ENCODE measurements at places on chromosomes 12 and 14.

GRCh38 chr14:105199093-105199492 lies 18.0 kb upstream of the NUDT14 start:
- DNase-seq, result no peak

GRCh38 chr12:66667906-66668305 lies 11.0 kb downstream of the GRIP1 start:
- no peak for DNase-seq

- peak; percentile 94 for DNase-seq
Observed at GRCh38 chr12:20212658-20213555, 155.4 kb upstream of the PDE3A start.

GRCh38 chr12:114955414-114956014 lies 271.5 kb upstream of the TBX3 start:
- DNase-seq, result no peak

DNA sequence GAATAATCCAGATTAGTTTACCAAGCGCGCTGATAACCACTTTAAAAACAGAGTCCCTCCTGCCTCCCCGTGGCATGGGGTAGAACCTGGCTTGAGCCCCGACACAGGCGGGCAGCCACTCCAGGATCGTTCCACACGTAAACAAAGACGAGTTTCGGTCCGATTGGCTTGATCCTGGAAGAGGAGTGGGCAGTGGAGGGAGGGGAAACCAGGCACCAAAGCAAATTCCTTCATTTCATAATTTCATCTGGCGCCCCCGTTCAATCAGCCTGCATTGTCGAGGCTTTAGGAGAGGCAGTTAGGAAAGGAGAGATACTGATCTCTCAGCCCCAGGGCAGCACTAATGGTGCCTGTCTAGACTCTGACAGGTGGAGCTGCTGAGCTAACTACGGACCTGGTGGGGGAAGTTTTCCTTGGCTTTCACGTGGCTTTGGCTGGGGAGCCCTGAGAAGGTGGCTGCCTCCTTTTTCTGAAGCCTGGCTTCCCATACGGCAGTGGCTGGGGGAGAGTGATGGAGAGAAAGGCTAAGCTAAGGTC lies 751 bp upstream of the GPRC5A start:
- no peak for DNase-seq

GRCh38 chr12:52247622-52248540 lies 14.8 kb downstream of the KRT7 start:
- DNase-seq, result no peak

- DNase-seq, result no peak
Observed at GRCh38 chr12:7712841-7713442, 1.7 kb downstream of the DPPA3 start.

GRCh38 chr12:26360062-26360461 lies 164.7 kb downstream of the SSPN start:
- no peak for DNase-seq

GRCh38 chr12:19893514-19893913 lies 454.2 kb downstream of the AEBP2 start:
- peak; percentile 48 for DNase-seq

- DNase-seq, result peak; percentile 92
Observed at GRCh38 chr12:59595883-59596540, at the start of gene SLC16A7. Gene SLC16A7, plus strand, starts transcription at chr12:59596029. Its CDS starts 108,773 bp downstream, at chr12:59704802.

- DNase-seq, result no peak
Observed at GRCh38 chr12:67921286-67921685, 68.0 kb upstream of the IFNG-AS1 start.

DNA sequence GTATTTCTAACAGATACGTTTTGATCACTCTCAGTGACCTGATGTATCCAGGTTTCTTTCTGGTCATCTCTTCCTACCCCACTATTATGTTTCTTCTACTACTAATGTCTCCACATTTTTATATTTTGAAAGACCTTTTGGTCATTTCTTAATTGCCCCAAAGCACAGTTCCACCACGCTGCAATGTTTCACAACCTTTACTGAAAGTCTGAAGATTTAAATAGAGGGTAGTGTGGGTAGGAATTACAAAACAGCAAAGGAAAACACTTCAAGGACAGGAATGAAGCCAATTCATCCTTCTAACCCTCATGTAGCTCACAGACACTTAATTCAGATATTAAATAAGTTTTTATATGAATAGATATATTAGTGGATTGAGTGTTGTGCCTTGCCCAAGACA lies 36.1 kb upstream of the SLC16A7 start:
- no peak for DNase-seq

DNA sequence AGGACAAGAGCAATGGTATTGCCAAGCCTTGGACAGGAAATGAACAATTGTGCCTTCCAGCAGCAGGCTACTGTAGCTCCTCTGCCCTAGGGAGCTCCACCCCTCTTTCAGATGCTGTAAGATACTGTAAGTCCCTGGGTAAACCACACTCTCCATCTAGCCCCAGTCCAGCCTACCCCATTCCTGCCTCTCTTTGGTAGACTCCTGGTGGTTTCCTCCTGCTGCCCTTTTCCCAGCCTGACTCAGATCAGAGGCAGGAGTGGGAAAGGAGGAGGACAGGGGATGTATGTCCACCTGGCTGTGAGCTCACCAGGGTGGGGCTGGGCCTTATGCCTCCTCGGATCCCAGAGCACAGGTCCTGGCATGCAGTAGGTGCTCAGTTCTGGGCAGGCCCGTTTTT lies 174.6 kb downstream of the ESRRB start:
- DNase-seq, result no peak

GRCh38 chr12:104615048-104615561 lies 158.4 kb downstream of the CHST11 start:
- peak; percentile 74 for DNase-seq

- no peak for DNase-seq
Observed at GRCh38 chr14:90503582-90503981, 106.8 kb downstream of the CALM1 start.

DNA sequence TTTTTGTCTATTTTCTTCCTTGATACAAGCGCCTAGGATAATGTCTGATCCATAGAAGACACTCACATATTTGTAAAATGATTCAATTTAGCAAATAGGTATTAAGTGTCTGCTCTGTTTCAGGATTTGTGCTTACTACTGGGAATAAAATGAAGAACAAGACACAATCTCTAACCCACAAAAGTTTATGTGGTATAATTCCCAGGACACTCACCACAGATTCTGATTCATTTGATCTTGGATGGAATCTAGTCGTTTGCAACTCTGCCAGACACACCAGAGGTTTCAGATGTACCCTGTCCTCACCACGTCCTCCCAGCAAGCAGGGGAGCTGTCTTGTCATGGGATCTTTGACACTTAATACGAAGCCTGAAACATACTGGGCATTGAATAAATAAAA lies 208.3 kb downstream of the LRIG3 start:
- DNase-seq, result peak; percentile 70

DNA sequence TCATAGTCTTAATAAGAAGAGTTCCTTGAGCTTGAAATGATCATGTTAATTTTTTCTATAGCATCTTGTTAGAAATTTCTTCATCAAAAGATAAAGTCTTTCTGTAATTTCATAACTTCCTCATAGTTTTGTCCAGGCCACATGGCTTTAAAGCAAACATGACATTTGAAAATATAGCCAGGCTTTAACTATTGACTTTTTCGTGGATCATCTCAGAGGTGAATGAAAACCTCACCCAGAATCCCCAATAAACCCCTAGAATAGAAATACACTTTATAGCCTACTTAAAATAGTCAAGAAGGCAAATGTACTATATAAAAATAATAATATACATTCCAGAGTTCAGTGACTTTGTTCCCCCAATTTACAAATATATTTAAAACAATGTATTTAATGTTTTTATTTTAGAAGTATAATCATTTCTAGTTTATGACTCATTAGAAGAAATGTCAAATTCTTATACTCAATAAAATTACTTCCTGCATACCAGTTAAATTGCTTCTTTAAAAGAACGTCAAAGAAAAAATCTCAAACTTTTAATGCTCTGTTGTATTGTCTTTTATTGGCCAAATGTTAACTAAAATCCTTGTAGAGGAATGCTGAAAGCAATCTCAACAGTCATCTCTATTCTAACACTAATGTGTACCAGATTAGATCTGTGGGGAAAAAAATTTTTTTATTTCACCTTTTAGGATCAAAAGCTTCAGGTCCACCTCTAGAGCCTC lies 21.6 kb downstream of the EXOC5 start:
- DNase-seq, result no peak

DNA sequence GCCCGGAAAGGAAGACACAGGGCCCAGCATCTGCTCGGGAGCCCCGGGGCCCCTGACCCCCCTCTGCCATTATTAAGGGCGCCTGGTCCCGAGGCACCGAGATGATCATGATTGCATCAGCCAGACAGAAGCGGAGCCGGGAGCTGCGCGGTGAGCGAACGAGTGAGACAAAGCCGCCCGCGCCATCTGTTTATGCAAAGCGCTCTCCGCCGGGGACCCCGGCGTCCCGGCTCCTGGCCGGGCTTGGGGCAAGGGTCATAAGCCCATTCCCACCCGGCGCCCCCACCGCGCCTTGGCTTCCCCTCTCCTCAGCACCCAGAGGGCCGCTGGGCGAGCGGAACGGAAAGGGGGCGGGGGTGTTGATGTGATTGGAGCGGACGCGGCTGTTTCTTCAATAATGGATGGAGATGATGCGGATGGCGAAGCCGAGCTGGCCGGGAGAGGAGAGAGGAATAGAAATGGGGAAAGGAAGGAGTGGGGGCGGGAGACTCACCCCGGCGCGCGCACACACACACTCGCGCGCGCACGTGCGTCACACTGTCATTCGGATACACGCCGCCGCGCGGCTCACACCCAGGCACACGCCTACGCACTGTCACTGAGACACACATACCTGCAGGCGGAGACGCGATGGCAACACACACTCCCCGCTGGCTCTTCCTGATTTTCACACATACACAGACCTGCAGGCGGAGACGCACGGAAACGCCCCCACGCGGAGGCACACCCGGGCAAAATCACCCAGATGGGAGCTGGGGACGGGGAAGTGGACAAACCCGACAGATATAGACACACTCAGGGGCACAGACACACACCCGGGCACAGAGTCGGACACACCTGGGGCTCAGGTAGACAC lies 10.7 kb downstream of the STAC3 start:
- DNase-seq, result peak; percentile 62

DNA sequence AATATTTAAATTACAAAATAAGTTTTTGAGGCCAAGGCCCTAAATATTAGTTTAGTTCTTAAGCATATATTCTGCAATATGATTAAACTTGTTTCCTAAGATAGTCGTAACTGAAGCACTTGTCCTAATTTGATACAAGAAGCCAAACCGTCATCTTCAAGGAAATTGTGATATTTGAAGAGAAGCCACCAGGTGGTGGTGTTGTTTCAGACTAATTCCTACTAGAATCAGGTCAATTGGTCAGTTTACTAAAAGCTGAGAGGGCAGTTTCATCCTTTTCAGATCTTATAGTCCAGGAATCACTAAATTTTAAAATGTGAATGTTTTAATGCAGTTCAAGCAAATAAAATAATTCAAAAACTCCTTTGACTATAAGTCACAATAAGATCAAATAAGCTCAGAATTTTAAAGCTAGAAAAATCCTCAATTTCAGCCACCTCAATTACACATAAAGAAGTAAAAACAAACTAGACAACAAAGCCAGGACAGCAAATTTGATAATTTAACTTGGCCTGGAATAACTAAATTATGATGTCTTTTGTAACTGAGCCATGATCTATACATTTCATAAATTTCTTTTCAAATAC lies 7.1 kb upstream of the ARL1 start:
- peak; percentile 61 for DNase-seq

DNA sequence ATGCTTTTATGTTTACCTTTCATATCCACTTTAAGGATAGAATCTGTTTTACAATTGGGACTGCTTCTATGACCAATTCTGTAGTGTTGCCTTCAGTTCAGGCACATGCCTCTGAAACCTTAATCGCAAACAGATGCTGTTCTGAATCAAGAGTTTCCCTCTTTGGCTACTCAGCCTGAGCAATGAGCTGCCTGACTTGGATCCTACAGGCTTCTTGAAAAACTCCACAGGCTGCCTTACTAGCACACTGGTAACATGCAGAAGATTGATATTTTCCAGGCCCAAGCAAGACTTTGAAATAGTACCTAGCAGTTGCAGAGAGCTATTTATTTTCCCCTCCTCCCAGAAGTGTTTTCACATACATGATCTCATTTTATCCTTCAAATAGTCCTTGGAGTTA lies 34.8 kb upstream of the PMCH start:
- peak; percentile 51 for DNase-seq

DNA sequence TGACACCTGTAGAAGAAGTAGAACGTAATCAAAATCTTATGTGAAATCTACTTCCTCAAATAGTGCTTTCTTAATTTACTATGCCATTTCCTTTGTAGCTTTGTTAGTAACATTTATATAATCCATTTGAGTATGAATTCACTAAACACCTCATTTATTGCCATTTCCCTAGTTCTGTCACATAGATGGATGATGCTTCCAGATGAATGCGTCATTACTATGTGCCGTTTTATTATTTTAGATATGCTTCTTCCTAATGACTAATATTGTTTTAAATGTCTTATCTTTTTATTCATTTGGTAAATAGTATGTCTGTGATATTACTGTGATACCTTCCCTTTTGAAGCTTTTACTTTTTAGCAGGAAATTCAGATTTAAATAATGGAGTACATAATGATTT lies 14.4 kb downstream of the FRMD6 start:
- DNase-seq, result no peak

DNA sequence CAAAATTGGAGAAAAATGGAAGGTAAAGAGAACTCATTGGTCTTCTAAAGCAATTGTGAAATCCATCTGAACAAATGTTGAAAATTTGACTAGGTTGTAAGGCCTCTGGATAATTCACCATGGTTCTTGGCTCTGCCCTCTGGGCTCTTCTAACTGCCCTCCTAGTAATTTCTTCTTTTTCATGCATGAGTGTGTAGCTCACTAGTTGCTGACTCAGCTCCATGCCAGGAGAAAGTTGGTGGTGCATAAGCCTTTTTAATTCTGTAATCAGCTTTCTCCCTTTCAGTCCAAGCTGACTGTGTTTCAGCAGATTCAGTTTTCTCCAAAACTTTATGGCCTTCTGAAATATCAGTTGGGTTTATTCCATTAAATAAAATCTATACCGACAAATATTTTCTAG lies 877.8 kb upstream of the ATXN7L3B start:
- no peak for DNase-seq

DNA sequence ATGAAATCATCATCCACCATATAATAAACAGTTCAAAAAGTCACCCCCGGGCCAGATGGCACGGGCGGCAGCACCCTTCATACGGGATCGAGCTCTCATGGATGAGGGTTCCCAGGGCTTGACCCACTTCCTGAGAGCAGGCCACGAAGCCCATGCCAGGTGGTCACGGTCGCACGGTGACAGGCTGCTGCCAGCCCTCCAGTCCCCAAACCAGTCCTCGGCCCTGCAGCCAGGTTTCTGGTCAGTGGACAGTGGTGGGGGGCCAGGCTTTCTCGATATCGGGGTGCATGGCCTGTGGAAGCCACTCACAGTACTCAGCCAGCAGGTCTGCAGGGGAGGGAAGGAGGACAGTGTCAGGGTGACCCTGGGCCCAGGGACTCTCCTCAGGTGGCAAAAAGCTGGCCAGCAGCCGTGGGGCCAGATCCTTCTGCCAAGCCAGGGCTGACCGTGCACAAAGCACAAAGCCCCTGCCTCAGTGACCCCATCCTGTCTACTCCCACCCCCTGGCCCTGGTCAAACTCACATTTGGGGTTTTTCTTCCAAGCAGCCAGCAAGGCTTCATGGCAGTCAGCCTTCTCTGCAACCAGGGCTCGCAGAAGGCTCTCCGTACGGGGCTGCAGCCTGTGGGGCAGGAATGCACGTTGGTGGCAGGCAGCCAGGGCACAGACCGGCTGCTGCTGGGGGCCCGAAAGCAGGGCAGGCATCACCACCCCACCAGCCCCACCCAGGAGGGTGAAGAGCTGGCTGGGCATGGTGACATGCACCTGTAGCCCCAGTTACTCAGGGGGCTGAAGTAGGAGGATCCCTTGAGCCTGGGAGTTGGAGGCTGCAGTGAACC lies 33.3 kb upstream of the UBC start:
- no peak for DNase-seq
